ENCODE measurements at places on chromosomes 5 and 9. TPM values are rescaled to one million over a fixed set of nuclear protein-coding genes. Genes with fewer than 3 reads are reported as not detected.
A peak's percentile ranks its signal among the peaks of the same experiment; 100 is the strongest.

The PARP8 gene
- 10.3 TPM for total RNA-seq

The SARDH gene
- total RNA-seq, result 0.12 TPM

The NUTM2G gene
- not detected for total RNA-seq

The CRHBP gene
- total RNA-seq, result 0.36 TPM

The STPG3 gene
- total RNA-seq, result not detected

The IL4 gene
- total RNA-seq, result not detected

The CD72 gene
- 0.52 TPM for total RNA-seq

The UGT3A1 gene
- not detected for total RNA-seq

The ARAP3 gene
- total RNA-seq, result 3.3 TPM

The SYNPO gene
- 7.8 TPM for total RNA-seq

The IL17B gene
- total RNA-seq, result 0.28 TPM

GRCh38 chr9:106051545-106051944 is 357.2 kb downstream of the TMEM38B start:
- no peak for ATAC-seq

DNA sequence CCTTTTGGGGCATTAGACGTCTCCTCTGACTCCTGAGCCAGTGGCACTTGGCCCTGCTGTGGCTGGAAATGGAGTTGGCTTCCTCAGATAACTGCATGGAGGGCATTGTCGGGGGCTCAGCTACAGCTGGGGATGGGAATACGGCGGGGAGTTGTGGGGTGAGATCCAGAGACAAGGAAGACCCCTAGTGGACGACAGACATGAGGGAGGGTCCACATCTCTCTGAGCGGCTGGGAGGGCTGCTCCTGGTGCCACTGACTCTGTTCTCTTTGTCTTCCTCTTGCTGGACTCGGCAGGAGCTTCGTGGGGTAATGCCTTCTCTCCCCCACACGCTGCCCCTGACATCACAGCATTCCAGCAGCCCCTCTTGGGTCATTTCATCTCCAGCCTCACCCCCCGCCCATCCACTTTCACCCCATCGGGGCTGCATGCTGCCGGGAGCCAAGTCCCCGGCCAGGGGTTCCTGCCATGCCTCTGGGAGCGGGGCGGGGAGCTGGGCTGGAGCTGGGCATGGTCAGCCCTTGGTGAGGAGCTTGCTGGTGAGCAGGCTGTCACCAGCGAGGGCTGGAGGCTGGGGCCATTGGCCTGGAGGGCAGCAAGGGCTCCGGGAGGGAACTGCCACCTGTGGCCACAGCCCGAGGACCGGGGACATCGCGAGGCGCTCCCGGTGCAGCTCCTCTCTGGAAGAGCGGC is 172.3 kb downstream of the CACNA1B start:
- ATAC-seq, result no peak

GRCh38 chr9:3735251-3735650 is 209.4 kb upstream of the RFX3 start:
- ATAC-seq, result no peak

GRCh38 chr5:124342584-124342983 is 403.9 kb downstream of the ZNF608 start:
- ATAC-seq, result no peak

- ATAC-seq, result no peak
Observed at GRCh38 chr9:86352440-86353077, 1.7 kb downstream of the TUT7 start.

DNA sequence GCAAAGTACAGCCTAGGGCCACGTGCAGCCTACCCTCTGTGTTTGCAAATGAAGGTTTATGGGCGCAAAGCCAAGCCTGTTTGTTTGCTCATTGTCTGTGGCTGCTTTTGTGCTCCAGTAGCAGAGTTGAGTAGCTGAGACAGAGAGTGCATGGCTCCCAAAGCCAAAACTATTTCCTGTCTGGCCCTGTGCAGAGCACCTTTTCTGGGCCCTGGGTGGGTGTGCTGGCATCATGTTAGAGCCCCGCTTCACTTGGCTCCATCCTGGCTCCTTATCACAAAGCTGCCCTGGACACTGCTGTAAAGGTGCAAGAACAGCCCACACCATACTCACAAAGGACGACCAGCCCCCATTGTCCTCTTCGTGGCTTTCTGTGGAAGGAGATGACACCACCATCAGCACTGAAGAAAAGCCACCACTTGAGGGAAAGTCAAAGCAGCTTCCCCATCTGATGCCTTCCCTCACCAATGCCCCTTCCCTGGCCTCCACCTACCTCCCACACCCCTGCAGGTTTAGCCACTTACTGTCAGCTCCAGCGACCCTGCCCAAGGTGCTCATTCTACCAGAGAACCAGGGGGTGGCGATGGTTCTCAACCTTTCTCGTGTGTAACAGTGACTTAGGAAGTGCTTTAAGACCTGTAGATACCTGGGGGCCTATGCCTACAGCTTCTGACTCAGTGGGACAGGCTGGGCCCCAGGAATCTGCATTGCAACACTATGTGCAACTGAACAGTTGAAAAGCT is 23.4 kb downstream of the LCP2 start:
- ATAC-seq, result no peak

- peak; percentile 21 for ATAC-seq
Observed at GRCh38 chr9:38035873-38036272, 33.2 kb downstream of the SHB start.

GRCh38 chr9:128912270-128912853 is 8.4 kb upstream of the PHYHD1 start:
- ATAC-seq, result peak; percentile 83

GRCh38 chr5:83726912-83727311 is 6.3 kb upstream of the HAPLN1 start:
- ATAC-seq, result no peak

DNA sequence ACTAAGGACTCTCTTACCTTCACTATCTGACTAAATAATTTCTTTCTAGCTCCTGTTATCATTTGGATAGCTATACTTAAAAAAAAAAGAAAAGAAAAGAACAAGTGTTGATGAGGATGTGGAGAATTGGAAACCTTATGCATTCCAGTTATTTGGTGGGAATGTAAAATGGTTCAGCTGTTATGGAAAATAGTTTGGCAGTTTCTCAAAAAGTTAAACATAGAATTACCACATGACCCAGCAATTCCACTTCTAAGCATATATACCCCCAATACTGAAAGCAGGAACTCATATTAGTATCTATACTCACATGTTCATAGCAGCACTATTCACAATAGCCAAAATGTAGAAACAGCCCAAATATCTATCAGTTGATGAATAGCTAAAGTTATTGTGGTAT is 61.1 kb downstream of the GNA14 start:
- ATAC-seq, result no peak

- ATAC-seq, result peak; percentile 49
Observed at GRCh38 chr5:31531543-31531887, 378 bp downstream of the DROSHA start.

DNA sequence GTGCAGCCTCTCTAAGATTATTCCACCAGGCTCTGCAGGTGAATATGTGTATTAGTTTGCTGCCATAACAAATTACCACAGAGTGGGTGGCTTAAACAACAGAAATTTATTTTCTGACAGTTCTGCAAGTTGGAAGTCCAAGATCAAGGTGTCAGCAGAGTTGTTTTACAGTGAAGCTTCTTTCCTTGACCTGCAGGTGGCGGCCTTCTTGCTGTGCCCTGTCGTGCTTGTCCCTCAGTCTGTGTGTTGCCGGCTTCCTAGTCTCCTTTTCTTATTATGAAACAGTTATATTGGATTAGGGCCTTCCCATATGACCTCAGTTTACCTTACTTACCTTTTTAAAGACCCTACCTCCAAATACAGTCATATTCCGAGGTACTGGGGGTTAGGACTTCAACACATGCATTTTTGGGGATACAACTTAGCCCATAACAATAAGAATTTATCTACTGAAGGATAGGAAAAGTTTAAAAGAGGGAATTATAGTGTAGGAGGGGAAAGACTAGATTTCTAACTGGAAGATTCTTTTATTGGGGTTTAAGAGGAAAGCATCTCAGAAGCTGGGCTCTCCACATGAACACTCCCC is 97.4 kb downstream of the OSTF1 start:
- ATAC-seq, result no peak

DNA sequence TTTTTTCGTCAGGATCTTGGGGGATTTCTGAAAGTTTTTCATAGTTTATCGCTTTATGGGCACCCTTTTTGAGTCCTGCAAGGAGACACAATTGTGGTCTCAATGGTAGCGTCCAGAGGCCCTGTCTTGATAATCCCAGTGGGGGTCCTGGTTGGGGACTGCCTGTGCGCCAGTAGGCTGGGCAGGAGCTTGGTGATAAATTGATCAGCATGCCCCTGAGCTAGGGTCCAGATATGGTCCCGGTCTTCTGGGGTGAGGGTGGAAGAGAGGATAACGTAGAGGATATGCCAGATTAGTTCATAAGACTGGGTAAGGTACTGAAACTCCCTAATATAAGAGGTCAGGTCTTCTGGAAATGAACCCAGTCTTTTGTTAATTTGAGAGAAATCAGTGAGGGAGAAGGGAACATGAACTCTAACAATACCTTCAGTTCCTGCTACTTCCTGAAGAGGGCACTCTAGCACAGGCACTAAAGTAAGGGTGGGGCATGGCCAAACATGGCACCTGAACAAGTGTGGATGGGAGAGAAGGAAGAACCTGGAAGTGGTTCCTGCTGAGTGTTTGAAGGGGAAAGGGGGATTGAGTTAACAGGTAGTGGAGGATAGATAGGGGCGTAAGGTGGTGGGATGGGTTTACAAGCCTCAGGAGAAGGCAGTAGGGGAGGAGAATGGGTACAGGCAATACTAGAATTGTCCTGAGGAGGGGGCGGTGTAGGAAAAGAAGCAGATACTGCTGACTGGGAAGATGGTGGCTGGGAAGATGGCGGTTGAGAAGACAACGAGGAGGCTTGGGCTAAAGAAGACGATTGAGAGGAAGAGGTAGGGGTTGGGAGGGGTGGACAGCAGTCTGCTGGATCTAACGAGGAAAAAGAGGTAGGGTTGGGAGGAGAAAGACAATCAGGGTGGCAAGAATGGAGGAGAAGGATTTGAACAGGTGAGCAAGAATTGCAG is 33.8 kb upstream of the ANXA2R start:
- peak; percentile 68 for ATAC-seq

GRCh38 chr9:133057006-133057405 is 4.8 kb upstream of the CEL start:
- ATAC-seq, result peak; percentile 41

DNA sequence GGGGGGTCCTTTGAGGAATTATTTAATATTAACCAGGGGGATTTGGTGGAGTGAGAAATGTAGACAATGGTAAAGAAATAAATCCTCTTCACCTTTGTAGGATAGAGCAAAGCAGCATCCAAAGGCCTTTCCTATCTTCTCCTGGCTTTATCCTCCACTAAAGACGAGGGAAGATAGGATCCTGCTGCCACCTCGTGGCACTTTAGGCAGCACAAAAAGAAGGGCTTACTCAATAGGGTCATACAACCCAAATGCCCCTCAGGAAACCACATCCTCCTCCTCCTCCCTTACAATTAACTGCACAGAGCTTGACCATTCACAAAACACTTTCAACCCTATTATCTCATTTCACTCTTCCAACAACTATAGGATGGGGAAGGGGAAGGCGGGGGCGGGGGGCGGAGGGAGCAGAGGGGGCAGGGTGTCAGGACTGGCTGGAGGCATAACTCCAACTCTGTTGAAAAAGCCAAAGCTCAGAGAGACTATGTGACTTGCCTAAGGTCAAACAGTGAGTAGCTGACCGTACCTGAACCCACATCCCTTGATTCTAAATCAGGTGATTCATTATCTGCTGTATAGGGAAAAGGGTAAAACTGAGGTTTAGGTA is 45.4 kb upstream of the MYOT start:
- peak; percentile 36 for ATAC-seq

GRCh38 chr9:6301858-6302257 is 26.3 kb upstream of the TPD52L3 start:
- ATAC-seq, result peak; percentile 72

- ATAC-seq, result peak; percentile 76
Observed at GRCh38 chr9:15725953-15726352, 173.1 kb downstream of the CCDC171 start.

DNA sequence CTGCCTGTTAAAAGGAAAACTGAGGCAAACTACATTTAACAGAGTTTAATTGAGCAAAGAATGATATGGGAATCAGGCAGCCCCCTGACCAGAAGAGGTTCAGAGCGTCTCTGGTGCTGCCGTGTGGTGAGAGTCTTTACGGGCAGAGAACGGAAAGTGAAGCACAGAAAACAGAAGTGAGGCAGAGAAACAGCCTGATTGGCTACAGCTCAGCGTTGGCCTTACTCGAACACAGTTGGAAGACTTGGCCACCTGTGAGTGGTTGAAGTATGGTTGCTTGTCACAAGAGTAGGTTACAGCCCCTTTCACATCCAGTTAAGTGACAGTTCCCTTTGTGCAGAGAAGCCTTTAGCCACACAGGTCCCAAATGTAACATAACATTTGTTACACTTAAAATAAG is 16.9 kb upstream of the FBP1 start:
- peak; percentile 73 for ATAC-seq

DNA sequence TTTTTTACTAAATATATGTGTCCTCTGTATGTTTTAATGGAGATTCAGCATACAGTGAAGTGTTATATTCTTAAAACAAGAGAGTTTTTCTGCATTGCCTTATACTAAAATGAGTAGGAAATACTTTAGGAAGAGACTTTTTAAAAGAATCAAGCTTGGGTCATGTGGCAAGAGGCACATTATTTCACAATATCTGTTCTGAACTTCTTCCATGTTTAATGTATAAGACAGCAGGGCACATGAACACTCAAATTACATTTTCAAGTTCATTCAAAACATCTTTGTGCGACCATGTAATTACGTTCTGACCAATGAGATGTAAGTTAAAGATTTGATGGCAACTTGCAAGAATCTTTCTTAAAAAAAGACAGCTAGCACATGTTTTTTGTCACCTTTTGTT is 1055.9 kb downstream of the NR2F1-AS1 start:
- no peak for ATAC-seq

GRCh38 chr9:86765746-86766430 is 181.4 kb downstream of the GAS1 start:
- ATAC-seq, result no peak

DNA sequence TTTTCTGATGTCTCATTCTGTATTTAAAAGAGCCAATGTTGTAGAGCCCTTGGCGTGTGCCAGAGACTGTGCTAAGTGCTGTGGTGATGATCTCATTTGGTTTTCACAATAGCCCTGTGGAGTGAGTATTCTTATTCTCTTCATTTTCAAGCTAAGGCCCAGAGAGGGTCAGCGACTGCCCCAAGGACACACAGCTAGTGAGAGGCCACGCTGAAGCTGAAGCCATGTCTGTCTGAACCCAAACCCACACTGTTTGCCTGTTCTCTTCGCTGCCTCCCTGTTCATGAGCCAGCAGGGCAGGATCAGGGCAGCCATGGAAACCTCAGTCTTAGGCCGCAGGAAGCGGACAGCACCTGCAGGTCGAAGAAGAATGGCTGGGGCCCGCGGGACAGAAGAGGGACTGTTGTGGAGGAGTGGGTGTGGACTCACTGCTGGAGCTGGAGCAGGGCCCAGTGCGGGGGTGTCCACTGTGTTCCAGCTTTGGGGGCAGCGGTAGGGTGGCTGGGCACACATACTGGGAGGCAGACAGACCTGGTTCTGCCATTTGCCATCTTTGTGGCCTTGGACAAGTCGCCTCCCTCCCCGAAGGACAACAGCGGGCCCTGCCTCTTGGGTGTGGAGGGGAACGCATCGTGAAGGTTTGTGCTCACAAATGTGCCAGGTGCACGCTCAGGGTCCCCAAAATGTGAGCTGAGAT is 257.9 kb upstream of the MVB12B start:
- no peak for ATAC-seq

- ATAC-seq, result no peak
Observed at GRCh38 chr5:83742089-83742488, 21.4 kb upstream of the HAPLN1 start.
